Activated T-cell treated with anti-CD3 and anti-CD28 coated beads for 48 hours (primary cell): ENCODE measurements at places on chromosomes 7 and 10.

- no peak for DNase-seq
These were observed 2.9 kb upstream of the ENTPD7 start for GRCh38 chr10:99656199-99657064.

GRCh38 chr10:19488592-19489280 is 327.5 kb upstream of the PLXDC2 start:
- DNase-seq = no peak

GRCh38 chr7:131026297-131027000 is 292.4 kb upstream of the KLF14 start:
- DNase-seq = no peak

- DNase-seq = no peak
These were observed 186.8 kb upstream of the NEBL start for GRCh38 chr10:21083861-21084260.

DNA sequence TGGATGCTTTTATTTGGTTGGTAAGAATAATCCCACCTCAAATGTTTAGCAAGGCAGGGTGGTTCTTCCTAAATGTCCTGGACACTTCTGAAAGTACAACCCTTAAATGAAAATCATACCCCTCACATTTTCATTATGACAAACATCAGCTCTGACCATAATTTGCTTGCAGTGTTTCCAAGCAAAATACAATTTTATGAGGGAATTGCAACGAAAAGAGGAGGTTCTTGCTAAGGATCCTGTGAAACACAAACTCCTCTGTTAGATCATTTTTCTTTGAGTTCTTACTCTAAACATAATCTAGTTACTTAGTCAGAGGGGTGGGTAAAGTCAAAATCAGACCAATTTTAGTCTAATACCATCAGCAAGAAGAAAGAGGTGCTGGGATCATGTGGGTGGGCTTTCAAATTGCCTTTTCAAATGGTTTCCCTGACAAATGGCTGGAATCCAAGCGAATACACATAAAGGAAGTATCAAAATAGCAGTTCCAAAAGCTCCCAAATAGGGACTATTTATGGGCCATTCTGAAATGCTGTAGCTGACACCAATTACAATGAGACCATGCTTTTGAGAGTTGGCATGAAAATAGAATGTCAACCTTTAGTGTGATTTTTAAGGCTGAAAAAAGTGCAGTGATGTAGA is 164.9 kb upstream of the INHBA start:
- no peak for DNase-seq

- no peak for DNase-seq
These were observed 107.6 kb downstream of the KCNMA1 start for GRCh38 chr10:77530011-77530410.

- DNase-seq = no peak
These were observed 13.0 kb downstream of the PALD1 start for GRCh38 chr10:70491614-70492013.

GRCh38 chr10:130300608-130301020 is 164.4 kb downstream of the GLRX3 start:
- peak; percentile 63 for DNase-seq

DNA sequence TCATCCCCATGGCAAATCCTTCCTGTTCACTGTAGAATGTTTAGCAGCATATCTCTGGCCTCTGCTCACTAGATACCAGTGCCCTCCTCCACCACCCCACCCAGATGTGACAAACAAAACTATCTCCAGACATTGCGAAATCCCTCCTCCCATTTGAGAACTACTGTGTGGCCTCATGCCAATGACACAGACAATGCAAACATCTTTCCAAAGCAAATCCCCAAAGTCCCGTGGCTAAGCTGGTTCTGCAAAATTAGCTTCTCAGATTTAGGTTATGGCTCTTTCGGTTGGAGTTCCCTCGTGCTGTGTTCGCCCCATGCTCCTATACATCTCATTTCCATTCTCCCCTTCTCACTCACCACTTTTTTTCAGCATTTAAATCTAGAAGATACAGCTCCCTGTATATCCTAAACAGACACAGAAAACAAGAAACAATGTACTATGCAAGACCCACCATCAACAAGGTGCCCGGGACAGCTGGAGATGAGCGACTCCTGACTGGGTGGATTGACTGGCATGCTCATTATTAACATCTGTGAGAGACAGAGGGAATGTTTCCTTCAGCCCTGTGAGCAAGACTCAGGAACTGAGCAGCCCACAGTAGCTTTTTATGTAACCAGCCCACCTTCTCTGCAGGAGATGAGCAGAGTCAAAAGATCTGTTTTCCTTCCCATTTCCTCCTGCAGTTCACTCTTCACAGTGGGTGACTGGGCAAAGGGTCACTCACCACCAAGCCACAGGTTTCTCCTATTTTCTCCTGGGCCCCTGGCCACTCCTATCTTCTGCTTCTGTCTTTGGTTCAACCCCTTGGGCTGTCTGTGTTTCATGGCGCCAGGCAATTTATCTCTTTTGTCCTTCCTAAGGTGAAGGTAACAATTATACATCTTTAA is 225.7 kb upstream of the AOAH start:
- no peak for DNase-seq

DNA sequence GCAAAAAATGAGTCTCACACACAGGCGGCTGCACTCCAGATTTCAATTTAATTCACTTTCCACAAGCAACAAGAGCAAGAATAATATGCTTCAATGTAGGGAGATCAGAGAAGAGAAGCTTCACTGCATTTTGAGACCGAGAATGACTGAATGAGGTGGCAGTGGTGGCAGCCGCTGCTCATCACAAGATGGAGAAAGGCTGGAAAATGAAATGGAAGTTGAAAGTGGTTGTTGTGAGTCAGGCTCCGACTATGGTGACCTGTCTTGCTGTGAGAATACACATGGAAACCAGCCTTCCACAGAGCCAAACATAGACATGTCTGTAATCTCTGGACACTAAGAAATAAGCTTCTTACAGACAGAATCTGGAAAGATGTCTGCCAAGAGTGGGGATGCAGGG is 499.6 kb upstream of the LRRN3 start:
- peak; percentile 1 for DNase-seq

GRCh38 chr7:14303536-14303935 is 314.1 kb upstream of the ETV1 start:
- no peak for DNase-seq

- no peak for DNase-seq
These were observed 129.7 kb downstream of the PLCE1 start for GRCh38 chr10:94123258-94123995.

DNA sequence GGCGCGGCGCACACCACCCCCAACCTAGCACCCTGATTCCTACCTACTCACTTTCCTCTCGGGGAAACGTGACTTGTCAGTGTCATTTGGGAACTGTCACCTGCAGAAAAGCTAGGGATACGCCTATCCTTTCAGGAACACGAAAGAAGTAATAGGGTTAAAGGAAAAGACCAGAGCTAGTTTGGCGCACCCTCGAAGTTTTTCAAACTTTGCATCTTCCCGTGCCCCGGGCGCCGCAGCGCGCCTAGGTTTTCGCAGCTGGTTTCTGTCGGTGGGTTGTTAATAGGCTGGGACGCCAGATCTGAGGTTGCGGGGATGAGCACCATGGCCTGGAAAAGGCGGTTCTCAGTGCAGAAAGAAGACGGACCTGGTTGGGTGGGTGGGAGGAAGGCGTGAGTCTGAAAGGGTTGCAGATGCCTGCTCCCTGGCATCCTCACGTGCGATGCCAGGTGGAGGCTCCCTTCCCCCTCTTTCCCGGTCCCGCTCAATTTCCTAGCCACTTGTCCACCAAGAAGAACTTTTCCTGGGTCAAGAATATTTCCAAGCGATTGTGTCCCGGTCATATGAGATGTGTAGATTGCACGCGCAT is 568 bp upstream of the MEOX2 start:
- DNase-seq = no peak

DNA sequence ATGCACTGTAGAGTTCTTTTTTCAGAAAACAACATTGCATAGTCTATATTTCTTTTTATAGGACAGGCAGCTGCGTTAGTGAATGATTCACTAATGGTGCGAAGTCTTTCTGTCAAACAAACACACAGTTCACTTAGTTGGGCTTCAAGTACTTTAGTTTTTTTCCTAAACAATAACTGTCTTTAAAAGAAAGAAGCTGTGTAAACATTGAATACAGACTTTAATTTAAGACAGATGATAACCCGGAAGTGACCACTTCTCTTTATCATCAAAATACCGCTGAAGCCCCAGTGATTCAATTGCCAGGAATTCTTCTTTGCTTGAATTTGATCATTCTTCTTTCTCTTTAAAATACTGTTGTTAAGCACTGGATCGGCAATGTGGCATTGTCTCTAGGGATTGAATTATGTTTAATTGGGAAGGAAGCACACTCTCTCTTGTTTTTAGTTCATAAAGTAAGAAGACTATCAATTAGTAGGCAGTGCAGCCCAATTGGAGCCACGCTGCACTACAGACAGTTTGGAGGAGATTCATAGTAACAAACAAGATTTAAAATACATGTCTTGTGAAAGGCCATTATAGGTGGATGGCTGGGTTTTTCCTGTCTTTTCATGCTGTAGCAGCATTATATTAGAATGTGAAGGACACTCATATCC is 30.4 kb downstream of the CNTNAP2 start:
- no peak for DNase-seq

DNA sequence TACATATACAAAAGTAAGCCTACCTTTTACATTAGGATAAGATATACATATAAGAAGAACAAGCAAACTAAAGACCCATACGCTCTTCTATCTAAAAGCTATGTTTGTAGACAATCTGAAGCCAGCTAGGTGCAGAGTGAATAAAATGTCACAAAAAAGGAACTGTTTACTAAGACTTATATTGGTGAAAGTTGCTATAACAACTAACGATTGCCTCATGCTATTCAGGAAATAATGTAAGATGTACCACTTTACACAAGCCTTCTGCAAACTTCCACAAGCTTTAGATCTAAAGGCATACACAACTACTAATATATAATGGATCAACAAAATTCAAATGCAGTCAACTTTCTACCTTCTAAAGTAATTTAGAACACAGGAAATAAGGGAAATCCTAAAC is 175.1 kb downstream of the SRPK2 start:
- no peak for DNase-seq

DNA sequence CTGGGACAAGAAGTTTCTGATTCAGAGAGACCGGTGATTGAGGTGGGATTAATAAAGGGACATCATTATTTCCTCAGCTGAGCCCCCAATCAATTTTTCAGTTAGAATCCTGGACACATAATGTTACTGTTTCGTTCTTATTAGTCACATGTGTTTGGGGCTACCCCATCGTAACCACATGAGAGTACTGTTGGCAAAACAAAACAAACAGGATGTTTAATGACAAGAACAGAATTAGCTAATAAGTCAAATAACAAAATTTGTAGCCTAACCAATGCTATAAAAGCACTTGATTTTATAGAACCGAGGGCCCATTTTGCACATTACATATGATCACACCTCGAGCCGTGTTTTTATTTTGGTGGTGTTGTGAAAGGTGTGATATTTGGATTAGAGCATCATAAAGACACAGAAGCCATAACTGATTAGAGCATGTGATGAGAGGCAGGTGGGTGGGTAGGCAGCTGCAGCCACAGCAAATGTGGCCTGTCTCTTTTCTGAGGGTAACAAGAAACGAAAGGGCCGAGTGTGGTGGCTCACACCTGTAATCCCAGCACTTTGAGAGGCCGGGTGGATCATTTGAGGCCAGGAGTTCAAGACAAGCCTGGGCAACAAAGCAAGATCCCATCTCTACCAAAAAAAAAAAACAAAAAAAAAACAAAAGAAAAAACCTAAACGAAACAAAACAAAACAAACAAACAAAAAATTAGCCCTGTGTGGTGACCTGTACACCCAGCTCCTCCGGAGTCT is 1.8 kb upstream of the VWC2 start:
- DNase-seq = no peak

- DNase-seq = no peak
These were observed 501.7 kb upstream of the SORCS1 start for GRCh38 chr10:107666214-107666613.

GRCh38 chr10:85696893-85697292 is 669.7 kb downstream of the GRID1 start:
- no peak for DNase-seq

GRCh38 chr10:62115842-62116241 is 152.8 kb downstream of the RTKN2 start:
- no peak for DNase-seq

- DNase-seq = no peak
These were observed 914.4 kb downstream of the PCDH15 start for GRCh38 chr10:53886325-53887300.

GRCh38 chr7:150958062-150958552 is 20.0 kb downstream of the KCNH2 start:
- DNase-seq = no peak

DNA sequence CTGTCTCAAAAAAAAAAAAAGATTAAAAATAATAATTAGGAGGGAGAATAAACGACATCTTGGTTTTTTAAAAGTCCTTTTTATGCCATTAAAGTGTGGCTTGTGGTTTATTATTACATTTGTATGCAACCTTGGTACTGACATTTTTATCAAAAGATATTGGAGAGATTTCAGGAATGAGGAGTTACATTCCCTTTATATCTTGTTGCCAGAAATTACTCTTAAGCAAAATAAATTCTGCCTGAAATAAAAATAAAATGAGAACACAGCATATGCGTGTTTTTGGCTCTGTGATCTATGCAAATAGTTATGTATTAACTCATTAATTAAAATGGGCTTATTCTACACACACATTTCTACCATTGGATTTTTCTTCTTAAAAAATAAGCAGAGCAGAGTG is 202.4 kb downstream of the BICC1 start:
- no peak for DNase-seq

DNA sequence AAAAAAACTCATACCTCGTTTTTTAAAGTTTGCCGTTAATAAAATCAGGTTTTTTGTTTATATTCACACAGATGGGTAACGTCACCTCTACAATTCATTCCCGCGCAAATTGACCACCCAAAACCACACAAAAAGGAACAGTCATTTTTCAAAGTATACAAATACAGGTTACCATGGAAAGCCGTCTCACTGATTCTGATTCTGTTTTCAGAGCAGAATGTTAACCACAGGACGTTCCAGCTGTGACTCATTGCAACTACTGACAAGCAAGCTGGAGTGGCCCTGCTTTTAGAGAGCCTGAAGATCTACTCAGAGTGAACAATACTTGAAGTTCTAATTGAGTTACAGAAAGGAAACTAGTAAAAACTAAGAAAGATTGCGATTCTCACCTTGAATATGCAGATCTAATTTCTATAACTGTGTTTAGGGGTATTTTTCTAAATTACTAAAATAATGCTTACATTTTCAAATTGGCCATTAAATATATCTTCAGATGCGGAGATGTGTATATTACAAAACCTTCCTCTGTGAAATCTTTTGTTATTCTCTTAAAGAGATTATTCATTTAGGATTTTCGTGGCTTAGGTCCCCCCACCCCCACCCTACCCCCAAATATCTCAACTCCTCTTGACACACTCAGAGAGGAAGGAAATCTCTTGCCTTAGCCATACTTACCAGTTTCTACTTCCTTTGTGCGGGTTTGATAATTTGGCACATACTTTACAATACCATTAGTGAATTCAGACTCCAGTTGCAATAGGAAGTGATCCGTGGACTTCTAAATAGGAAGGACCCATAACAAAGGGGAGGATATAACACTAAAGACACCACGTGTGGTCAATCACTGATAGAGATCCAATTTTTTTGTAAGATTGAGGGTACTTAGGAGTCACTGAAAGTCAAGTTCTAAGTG is 106.0 kb downstream of the CUBN start:
- DNase-seq = peak; percentile 50
